Activated CD4-positive, alpha-beta T cell treated with anti-CD3 and anti-CD28 coated beads, Interleukin-2, Interleukin-4, amounts not matched to agents 100 ng/mL and 50 ng/mL, durations not matched to agents 16 hours and 8 hours (primary cell): ENCODE measurements at places on chromosomes 12 and 14.

- DNase-seq = peak; percentile 42
Observed at GRCh38 chr14:78254911-78255461, 84.8 kb downstream of the NRXN3 start.

DNA sequence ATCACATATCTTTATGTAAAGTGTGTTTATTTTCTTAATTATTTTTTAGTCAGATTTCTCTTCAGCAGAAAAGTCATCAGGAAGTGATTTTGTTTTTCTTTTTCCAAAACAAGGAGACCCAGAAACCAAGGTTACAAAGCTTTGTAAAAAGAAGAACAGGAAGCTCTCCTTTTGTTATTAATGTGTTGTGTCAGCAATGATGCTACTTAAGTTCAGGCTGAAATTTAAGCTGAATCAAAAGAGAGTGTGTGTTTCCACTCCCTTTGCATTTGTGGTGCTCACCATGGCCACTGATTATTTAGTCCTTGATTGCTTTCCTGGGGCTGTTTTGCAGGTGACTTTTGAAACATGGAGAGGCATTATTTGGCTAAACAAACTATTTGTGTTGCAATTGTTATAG lies 155.3 kb upstream of the ATP2B1 start:
- peak; percentile 63 for DNase-seq

DNA sequence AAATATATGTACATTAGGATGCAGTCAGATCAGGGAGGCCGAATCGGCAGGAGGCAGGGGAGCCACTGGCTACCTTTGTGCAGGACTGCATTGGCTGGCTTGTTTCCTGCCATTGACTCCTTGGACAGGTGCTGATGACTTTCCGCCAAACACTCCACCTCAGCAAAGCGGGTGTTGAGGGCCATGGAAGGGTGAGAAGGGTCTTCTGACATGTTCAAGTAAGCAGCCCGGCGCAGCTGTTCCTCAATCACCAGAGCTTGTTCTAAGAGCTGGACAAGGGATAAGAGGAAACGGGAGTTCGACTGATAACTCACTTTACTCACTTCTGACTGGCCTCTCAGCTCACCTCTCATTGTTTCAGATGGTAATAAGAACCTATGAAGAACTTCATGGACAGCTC lies 4.9 kb upstream of the NOP2 start:
- DNase-seq = no peak

DNA sequence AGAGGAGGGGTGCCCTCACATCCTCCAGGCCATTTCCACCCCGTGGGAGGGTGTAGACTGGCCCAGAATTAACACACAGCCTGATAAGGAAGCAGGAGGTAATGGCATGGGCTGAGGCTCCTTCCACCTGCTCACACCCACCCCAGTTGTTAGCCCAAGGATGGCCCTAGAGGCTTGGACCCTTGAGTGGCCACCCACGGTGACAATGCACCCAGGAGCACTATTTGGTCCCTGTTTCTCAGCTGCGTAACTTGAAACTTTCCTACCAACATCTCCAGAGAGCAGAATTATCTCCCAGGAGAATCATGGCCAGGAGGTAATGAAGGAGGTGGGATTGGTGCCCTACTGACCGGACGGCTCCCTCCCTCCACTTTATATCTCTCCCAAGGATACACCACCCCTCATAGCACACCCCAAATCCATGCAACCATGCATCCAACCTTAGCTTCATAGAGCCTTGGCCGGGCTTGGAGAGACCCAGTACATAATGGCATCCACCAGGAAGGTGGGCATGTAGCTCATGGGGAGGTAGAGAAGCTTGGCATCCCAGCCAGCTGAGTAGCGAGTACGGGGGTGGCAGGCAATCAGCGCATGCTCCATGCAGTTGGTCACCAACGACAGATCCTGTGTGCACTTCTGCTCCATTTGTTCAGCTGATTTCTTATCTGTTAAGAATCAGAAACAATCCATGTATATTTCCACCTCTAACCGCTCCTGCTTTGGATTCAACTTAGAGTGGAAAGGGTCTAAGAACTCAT lies 5.6 kb downstream of the RDH16 start:
- DNase-seq = no peak

- peak; percentile 79 for DNase-seq
Observed at GRCh38 chr12:124863416-124864325, at the start of gene SCARB1. SCARB1 (minus strand) TSS chr12:124863864; CDS start chr12:124863720, 144 bp downstream.

DNA sequence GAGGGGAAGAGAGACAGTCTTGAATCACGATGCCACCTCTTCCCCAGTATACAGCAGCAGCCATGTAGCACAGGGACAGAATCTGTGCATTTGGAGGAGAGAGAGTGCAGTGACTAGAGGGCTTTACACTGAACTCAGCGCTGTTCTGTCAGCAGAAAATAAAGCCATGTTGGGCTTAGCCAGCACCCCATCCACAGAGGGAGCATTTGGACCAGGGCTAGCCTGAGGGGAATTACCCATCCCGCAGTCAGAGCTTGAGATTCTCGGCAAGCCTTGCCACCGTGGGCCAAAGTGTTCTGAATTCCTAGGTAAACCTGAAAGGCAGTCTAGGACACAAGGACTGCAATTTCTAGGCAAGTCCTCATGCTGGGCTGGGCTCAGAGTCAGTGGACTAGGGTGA lies 120.4 kb upstream of the CNOT2 start:
- no peak for DNase-seq

- no peak for DNase-seq
Observed at GRCh38 chr12:66080791-66081190, 49.8 kb downstream of the LLPH start.

- DNase-seq = no peak
Observed at GRCh38 chr12:128852026-128852698, 1.1 kb upstream of the GLT1D1 start.

DNA sequence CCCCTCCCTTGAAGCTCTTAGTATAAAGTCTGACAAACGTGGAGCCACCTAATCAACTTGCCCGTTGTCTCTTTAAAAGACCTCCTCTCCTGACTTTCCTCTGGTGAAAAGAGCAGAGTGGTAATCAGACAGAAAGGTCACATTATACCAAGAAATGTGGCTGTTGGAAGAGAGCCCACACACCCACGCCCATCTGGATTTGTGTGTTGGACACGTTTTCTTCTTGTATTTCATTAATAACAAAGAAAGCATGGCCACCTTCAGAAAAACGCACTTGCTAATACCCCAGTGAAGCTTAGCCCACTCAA lies 41.3 kb downstream of the CCDC60 start:
- DNase-seq = no peak

GRCh38 chr14:103057028-103057371 lies 349 bp downstream of the CDC42BPB start:
- DNase-seq = no peak

GRCh38 chr14:96843137-96843536 lies 46.0 kb downstream of the VRK1 start:
- DNase-seq = no peak

DNA sequence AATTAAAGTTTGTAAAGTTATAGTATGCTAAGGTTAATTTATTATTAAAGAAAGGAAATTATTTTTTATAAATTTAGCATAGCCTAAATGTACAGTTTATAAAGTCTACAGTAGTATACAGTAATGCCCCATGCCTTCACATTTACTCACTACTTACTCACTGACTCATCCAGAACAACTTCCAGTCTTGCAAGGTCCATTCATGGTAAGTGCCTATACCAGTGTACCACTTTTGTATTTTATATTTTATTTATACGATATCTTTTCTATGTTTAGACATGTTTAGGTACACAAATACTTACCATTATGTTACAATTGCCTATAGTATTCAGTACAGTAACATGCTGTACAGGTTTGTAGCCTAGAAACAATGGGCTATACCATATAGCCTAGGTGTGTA lies 95.1 kb upstream of the GRIN2B start:
- DNase-seq = no peak

- no peak for DNase-seq
Observed at GRCh38 chr12:19190292-19191031, 60.9 kb downstream of the PLEKHA5 start.

DNA sequence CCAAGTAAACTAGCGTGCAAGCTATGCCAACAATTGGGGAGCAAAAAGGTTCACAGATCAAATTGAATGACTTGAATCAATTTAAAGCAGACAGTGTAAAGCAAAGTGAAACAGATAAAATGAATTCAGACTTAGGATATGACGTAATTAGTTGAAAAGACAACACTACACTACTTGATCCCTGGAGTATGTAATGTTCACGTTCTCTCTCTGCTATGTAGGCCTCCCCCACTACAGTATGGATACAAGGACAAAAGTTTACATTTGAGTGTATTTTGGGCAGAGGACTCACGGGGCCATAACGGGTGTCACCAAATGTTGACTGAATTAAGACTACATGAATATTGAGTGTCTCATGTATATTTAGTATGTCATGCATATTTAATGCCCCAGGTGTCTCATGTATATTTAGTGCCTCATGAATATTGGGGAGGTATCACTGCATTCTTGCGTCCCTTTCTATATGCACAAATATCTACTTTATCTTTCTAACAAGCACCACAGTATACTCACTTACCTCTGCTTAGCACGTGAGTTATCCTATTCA lies 44.5 kb downstream of the RERGL start:
- DNase-seq = no peak

GRCh38 chr14:92259613-92260357 lies 63.2 kb upstream of the SLC24A4 start:
- no peak for DNase-seq

GRCh38 chr14:50095895-50096294 lies 20.5 kb downstream of the VCPKMT start:
- DNase-seq = peak; percentile 63

- DNase-seq = no peak
Observed at GRCh38 chr12:5989621-5990020, 44.6 kb upstream of the ANO2 start.

DNA sequence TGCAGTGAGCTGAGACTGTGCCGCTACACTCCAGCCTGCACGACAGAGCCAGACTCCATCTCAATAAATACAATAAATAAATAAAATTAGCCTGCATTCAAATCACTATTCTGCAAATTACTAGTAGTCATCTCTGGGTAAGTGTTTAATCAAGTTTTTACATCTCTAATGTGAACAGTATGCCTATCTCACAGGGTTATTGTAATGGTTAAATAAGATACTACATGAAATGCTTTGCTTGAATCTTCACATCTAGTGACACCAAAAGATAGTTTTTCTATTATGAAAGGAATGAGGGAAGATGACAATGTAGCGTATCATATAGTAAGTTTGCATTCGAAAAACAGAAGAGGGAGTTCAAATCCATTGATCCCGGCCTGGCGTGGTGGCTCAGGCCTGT lies 2.1 kb downstream of the SRSF9 start:
- DNase-seq = no peak

DNA sequence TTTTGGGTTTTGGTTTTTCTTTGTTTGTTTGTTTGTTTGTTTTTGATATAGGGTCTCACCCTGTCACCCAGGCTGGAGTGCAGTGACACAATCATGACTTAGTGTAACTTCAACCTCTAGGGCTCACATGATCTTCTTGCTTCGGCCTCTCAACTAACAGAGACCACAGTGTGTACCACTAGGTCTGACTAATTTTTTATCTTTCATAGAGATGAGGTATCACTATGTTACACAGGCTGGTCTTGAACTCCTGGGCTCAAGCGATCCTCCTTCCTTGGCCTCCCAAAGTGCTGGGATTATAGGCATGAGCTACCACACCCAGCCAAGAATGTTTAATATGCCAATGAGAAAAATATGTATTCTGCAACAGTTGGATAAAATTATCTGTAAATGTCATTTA lies 29.6 kb upstream of the USP15 start:
- no peak for DNase-seq

DNA sequence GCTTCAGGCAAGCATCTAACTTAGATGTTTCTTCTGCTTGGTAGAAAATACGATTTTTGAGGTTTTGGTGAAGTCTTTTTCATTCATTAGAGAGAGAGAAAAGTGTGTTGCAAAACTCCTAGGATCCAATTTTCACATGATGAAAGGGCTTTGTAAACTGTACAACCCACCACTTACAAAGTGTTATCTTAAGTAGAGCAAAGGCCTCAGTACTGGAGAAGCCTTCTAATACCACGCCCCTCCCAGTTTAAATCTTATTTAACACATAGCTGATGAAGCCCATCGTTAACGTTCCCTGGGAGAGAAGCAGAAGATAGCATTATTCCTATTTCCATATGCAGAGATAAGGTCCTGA lies 869 bp downstream of the APOLD1 start:
- no peak for DNase-seq

GRCh38 chr12:123160801-123161487 lies 10.1 kb upstream of the PITPNM2 start:
- no peak for DNase-seq

GRCh38 chr12:119334430-119335170 lies at the start of gene CCDC60:
CCDC60 (plus strand) TSS chr12:119334729; CDS start chr12:119335177, 448 bp downstream.
- no peak for DNase-seq

GRCh38 chr12:101957252-101957959 lies 80.0 kb downstream of the DRAM1 start:
- no peak for DNase-seq

DNA sequence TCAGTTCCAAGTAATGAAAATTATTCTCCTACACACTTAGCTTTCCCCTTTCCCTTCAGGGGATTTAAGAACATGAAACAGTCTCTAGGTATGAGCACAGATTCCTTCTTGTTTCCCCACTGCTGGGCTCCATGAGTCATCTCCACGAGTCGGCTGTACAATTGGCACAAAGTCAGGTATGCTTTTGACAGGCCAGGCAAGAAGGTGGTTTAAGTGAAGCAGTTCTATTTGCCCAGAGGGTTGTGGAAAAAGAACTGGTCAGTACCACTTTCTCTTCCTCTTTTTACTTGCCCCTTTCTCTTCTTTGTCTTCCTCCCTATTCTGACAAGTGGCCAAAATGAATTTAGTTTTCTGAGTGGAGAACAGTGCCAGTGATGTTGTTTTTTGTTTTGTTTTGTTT lies 16.3 kb downstream of the DYNC1H1 start:
- no peak for DNase-seq

GRCh38 chr12:75870878-75871277 lies 160.7 kb downstream of the PHLDA1 start:
- DNase-seq = no peak
